ENCODE measurements at places on chromosomes 4 and X.

DNA sequence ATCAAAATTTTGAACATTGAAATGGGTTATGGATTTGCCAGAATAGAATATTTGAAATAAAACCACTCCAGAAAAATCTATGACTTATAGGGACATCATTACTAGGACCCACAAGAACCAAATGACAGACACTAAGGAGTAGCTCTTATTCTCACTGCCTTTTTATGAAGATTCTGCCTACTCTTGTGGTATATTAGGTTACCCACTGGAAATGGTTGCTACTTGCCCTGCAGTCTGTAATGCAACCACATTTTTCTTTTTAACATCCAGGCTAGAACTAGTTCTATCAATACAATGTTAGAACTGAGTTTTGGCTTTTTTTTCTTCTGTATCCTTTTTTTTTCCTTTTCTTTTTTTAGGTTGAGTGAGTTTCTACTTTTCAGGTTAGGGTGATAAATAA lies 158.9 kb downstream of the PPP1R2C start:
- no peak for DNase-seq

GRCh38 chr4:123284168-123284567 lies 112.4 kb upstream of the SPRY1 start:
- no peak for DNase-seq

- DNase-seq = no peak
Observed at GRCh38 chr4:138255917-138256597, 13.9 kb upstream of the SLC7A11 start.

DNA sequence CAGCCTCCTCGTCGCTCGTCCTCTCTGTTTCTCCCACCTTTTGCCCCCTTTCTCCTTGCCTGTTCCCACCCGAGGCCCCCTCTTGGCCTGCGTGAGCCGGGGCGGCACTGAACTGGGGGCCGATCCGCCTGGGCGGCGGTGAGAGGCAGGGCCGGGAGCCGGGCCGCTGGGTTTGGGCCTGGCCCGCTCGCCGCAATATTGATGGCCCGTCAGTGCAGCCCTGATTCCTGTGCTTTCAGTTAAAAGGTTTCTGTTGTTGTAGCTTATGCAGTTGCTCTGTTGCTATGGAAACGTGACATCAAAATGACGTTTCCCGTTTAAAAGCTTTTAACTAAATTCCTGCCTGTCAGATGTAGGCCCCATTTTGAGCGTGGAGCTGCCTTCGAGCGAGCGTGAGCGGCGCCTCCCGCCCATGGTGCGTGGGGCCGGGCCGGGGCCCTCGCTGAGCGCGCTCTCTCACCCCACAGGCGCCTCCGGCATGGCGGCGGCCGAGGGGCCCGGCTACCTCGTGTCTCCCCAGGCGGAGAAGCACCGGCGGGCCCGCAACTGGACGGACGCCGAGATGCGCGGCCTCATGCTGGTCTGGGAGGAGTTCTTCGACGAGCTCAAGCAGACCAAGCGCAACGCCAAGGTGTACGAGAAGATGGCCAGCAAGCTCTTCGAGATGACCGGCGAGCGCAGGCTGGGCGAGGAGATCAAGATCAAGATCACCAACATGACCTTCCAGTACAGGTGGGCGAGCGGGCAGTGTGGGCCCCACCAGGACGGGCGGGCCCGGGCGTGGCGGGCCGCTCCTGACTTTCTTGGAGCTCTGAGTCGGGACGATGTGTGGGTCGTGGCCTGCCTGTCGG lies at the start of gene MSANTD1:
Gene MSANTD1 (plus strand): TSS at position 349 of the 851 bp plus-strand sequence. CDS start 64 bp downstream, at position 413.
- no peak for DNase-seq

DNA sequence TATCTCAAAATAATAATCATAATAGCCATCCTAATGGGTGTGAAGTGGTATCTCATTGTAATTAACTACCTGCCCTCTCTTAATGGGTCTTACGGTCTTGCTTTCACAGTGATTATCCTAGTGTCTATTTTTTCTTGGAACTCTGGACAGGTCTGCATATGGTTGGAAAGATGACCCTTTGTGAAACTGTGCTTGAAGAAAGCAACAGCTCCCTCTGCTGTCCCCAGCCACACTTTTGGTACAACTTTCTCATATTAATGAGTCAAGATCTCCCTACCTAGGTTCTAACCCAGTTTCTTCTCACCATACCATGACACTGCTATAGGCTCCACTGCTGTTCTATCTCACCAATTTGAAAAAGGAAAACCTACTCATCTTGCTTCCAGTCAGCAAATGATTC lies 2.4 kb downstream of the TFDP3 start:
- DNase-seq = no peak

DNA sequence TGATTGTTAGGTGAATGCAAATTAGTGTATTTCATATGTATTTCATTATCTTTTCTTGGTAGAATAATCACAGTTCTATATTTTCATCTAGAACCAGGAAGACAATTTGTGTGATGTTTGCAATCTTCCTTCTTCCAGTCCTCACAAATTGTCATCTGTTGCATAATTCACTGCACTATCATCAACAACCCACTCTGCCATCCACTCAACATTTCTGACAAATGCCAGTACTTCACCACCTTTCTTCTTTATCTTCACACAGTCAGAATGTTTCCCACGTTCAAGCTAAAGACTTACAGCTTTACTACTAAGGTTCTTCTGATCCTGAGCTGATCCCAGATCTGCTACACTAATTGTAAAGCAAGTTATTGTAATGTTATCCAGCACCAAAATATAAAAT lies 107.8 kb downstream of the IQCM start:
- DNase-seq = no peak

- no peak for DNase-seq
Observed at GRCh38 chr4:22072726-22073125, 124.2 kb upstream of the KCNIP4 start.

DNA sequence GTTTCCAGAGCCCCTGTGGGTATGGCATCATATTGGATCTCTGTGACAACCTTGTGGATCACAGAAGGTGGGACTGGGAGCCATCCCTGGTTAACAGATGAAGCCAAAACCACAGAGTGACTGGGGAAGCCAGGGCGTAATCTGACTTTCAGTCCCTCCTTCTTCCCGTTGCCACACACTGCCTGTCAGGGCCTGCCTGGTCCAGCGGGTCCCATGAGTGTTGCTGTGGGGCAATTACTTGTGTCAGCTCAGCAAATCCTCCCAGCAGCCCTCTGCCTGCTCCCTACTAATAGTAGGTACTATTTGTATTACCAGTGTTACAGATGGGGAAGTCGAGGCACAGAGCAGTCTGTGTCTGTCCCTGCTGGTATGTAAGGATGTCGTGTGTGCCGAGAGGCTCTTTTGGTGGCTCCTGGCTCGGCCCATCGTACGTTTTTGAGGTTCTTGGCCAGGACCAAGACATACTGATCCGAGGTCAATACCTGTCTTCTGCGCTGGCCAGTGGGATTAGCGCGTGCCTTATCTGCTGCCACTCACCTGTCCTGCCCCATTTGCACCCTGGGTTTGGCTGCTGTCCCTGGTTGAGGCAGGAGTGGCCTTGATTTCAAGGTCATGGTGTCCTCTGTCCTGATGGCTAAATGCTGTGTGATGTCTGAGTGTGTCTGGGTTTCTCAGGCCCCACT lies 5.7 kb downstream of the NSG1 start:
- no peak for DNase-seq

GRCh38 chr4:73193155-73193554 lies 65.4 kb downstream of the ANKRD17 start:
- DNase-seq = no peak

DNA sequence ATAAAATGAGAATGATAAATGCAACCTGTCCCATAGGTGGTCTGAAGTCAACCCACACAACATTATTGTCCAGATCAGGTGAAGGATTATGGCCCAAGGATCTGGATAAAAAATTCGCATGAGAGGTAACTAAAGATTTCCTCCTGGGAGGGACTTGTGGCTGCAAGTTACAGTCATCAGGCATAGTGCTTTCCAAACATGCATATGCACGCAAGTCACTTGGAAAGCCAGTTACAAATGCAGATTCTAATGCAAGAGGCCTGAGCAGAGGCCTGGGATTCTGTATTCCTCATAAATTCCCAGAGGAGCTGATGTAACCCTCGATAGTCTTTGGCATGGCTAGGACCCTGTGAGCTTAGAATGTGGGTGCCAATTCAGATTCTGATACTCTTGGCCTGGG lies 21.1 kb downstream of the HS3ST1 start:
- DNase-seq = no peak

Measured in activated CD8-positive, alpha-beta memory T cell treated with anti-CD3 and anti-CD28 coated beads for 48 hours (primary cell).